ENCODE measurements at places on chromosomes 5 and 9. TPM values are rescaled to one million over a fixed set of nuclear protein-coding genes. Genes with fewer than 3 reads are reported as not detected.

Gene EXD3
- 4.6 TPM for total RNA-seq

Gene LCN12
- not detected for total RNA-seq

Gene ADRA1B
- total RNA-seq: 0.78 TPM

Gene SNCAIP
- total RNA-seq: not detected

Gene IL5
- total RNA-seq: not detected

Gene WDR38
- not detected for total RNA-seq

Gene RANBP3L
- total RNA-seq: not detected

Gene THBS4
- total RNA-seq: 1.7 TPM

Gene IRX4
- total RNA-seq: 54.4 TPM
